ENCODE measurements at places on chromosomes 16 and 17.

DNA sequence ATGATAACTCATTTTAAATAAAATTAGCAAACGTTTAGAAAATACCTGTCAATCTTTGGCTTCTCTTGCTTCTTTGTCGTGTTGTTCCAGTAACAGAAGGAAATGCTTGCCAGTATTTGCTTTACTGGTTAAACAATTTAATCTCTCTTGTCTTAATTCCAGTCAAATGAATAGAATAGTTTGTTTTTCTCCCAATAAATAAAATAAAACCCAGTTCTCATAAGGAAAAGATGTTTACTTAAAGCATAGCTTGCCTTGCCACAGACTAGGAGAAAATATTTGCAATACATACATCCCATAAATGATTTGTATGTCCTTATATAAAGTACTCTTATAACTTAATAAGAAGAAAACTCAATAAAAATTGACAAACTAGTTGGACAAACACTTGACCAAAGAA lies 43.9 kb upstream of the TEKT3 start:
- DNase-seq, result no peak

DNA sequence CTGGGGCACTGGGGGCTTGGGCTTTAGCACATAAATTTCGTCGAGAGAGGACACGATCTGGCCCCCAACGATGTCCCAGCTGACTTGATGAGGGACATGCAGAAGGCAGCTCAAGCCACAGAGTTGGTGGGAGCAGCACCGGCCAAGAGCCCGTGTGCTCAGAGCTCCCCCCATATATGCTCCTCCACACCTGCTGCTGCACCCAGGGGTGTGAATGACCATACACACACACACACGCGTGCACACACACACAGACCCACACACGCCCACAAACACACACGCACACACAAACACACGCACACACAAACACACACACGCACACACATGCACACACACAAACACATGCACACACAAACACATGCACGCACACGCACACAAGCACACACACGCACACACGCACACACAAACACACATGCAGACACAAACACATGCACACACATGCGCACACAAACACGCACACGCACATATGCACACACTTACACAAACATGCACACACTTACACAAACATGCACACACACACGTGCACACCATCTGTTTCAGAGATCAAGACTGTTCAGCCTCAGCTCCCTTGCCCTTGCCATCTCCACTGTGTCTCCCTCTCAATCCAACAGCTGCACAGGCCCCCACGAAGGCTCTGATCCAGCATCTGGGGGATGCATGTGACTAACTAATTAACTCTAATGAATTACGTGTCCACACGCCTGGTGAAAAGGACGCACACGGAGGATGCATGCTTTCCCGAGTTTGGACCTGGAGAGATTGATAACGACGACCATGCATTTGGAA lies 85.6 kb upstream of the TNRC6C start:
- no peak for DNase-seq

GRCh38 chr16:89320782-89321501 lies 103.4 kb downstream of the ZNF778 start:
- DNase-seq, result no peak

DNA sequence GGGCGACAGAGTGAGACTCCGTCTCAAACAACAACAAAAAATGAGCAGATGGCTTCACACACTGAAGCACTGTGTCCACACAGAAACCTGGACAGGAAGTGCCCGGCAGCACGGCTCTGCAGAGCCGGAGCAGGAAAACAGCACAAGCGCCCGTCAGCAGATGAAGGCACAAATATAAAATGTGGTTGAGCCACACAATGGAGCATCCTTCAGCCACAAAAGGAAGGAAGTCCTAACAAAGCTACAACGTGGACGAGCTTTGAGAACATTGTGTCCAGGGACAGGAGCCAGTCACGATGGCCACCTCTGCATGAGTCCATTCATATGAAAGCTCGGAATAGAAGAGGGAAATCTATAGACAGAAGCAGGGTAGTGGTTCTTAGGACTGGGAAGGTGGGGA lies 15.7 kb downstream of the RHBDF2 start:
- no peak for DNase-seq

- no peak for DNase-seq
These were observed 899.0 kb downstream of the KCNJ2 start for GRCh38 chr17:71068408-71068750.

GRCh38 chr17:60103957-60104356 lies 25.2 kb upstream of the HEATR6 start:
- no peak for DNase-seq

DNA sequence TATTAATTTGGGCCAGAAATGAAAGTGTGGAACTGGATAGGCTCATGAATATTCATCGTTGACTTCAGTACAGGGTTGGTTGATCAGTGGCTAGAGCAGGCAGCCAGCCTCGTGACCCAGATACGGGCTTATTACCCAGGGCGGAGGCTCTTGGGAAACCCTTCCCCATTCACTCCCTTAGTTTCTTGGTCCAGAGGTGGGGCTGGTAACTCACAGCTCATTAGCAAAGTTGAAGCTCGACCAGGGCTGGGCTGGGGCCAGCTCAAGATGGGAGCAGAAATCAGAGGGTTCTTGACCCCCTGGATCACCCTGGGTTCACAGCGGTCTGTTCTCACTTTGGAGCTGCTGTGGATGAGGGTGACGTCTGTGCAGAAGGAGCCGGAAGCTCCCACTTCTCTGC lies 44.6 kb upstream of the GSE1 start:
- DNase-seq, result no peak

- no peak for DNase-seq
These were observed 1.4 kb downstream of the PLD2 start for GRCh38 chr17:4808378-4808767.
